ENCODE measurements at places on chromosomes 1 and 21.

- DNase-seq = no peak
These were observed 106.7 kb upstream of the C8B start for GRCh38 chr1:57072401-57073110.

GRCh38 chr1:19123837-19124236 is 86.2 kb downstream of the UBR4 start:
- no peak for DNase-seq

GRCh38 chr1:239276051-239276450 is 110.3 kb upstream of the CHRM3 start:
- DNase-seq = no peak

DNA sequence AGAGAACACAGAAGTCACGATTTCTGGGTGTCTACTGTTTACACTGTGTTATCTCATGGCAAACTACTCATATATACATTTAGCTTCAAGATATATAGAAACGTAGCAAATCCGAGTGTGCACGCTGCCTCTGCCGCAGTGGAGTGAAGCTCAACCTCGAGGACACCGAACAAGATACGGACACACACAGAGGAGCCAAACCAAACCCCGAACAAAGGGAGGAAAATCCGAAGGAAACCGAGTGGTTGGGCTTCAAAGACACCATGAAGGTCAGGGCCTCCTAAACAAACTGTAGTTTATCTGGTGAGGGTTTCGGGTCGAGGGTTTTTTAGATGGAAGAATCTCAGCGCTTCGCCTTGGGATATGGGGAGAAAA is 34.5 kb downstream of the SLC45A1 start:
- no peak for DNase-seq

- DNase-seq = no peak
These were observed 55.5 kb upstream of the TRIM67 start for GRCh38 chr1:231106347-231106746.

DNA sequence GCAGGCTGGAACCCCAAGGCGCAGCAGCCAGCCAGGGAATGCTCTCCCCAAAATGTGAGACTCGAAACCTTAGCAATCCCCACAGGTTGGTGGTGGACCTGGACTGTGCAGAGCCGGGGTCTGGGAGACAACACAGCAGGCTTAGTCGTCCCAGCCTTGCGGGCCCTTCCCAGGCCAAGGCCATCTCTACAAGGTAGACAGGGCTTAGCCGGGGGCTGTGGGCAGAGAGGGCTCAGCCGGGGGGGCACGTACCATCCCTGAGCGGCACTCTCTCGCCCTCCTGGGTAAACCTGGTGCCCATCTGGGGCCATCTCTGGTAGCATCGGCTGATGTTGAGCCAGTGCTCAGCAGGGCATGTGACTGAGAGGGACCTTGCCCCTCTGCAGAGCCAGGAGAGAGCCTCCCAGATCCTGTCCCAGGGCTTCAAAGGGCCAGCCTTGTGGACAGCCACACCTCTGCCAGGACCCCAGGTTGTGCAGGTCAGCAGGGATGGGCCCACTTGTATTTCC is 2.2 kb upstream of the ACTRT2 start:
- no peak for DNase-seq

GRCh38 chr1:114651893-114652292 is 18.0 kb downstream of the DENND2C start:
- no peak for DNase-seq

DNA sequence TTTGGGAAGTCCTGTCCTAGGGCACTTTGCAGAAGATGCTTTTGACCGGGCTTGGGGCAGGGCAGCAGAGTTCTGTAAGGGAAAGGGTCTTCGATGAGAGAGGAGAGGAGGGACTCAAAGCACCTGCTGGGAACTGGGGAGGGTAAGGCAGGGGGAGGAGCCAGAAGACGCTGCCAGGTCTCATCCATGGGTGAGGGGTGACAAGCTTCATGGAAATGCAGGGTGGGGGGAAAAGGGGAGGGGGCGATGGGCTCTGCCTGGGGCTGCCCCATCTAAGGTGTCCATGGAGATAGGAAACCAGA is 20.9 kb upstream of the C2CD2 start:
- DNase-seq = no peak

DNA sequence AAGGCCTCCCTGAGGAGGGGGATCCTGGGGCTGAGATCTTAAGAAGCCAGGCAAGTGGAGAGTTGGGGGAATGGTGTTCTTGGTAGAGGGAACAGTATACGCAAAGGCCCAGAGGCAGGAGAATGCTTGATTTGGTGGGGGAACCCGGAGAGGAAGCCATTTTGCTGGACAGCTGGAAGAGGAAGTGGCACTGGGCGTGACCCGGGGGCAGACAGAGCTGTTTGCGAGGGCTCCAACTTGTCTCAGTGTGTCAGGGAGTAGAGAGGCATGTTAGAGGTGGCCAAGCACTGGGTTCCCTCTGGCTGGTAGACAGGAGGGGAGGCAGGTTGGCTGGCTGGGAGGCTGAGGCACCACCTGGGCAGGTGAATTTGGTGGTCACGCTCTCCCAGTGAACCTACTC is 96.3 kb upstream of the ACTL8 start:
- DNase-seq = no peak

DNA sequence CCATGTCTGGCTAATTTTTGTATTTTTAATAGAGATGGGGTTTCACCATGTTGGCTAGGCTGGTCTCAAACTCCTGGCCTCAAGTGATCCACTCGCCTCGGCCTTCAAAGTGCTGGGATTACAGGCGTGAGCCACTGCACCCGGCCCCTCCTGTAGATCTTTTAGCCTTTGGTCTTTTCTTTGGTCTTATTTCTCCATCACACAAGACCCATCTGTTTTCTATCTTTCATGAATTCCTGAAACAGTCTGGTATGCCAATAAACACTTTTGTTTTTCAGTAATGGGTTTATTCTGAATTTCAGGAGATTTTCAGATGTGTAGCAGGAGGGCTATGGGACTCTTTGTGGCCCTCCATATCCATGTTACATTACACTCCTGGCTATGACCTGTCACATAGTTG is 23.2 kb downstream of the ERRFI1 start:
- no peak for DNase-seq

DNA sequence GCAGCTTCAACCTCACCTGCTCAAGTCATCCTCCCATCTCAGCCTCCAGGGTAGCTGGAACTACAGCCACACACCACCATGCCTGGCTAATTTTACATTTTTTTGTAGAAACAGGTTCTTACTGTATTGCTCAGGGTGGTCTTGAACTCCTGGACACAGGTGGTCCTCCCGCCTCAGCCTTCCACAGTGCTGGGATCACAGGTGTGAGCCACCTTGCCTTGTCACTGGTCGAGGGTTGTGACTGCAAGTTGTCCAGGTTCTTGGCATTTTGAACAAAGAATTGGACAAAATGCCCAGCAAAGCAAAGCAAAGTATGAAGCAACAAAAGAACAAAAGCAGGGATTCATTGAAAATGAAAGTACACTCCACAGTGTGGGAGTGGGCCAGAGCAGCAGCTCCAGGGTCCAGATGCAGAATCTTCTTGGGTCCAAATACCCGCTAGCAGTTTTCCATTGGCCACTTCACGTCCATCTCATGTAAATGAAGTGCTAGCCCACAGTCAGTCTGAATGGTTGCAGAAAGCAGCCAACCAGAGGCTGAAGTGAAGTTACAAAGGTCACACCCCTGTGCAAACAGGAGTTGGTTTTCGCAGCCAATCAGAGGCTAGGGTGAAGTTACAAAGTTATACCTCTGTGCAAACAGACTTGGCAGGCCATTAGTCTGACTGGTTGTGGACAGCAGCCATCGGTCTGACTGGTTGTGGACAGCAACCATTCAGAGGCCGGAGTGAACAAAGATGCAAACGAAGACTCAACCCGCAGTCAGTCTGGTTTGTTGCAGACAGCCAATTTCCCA is 109.5 kb upstream of the KIF26B start:
- no peak for DNase-seq

- no peak for DNase-seq
These were observed 23.4 kb downstream of the SCAF4 start for GRCh38 chr21:31708541-31708940.

DNA sequence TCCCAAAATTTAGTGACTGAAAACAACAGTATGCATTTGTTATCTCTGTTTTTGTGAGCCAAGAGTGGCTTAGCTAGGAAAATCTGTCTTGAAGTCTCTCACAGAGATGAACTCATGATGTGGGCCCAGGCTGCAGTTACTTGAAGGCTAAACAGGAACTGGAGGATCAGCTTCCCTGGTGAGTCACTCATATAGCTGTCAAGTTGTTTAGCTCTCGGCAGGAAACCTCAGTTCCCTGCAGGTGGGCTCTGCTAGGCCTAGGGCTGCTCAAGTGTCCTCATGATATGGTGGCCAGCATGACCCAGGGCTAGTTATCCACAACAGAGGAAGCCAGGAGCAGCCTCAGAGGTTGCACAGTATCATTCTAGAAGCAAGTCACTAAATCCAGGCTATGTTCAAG is 30.2 kb upstream of the DDX59 start:
- DNase-seq = no peak

GRCh38 chr1:12179111-12179519 is 12.3 kb downstream of the TNFRSF1B start:
- no peak for DNase-seq

DNA sequence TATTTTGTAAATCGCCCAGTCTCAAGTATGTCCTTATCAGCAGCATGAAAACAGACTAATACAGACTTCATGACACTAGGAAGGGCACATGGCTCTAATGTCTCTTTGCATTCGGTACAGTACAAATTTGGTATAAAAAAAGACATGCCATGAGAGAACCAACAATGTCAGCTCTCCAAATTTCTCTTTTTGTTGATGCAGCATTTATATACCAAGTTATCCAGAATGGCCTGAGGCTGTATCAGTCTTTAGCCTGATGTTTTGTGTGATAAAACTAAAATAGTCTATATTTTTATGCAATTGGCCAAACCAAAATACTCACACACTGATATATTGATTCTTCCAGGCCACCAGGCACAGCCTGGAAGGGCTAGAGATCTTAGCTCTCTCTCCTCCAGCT is 124.3 kb upstream of the SAMSN1 start:
- no peak for DNase-seq

All from cortex of kidney (tissue), 1 donor.